ENCODE measurements at places on chromosomes 11 and 22.

- peak; percentile 5 for DNase-seq
Measured at GRCh38 chr11:79244241-79244772, 196.5 kb downstream of the TENM4 start.

DNA sequence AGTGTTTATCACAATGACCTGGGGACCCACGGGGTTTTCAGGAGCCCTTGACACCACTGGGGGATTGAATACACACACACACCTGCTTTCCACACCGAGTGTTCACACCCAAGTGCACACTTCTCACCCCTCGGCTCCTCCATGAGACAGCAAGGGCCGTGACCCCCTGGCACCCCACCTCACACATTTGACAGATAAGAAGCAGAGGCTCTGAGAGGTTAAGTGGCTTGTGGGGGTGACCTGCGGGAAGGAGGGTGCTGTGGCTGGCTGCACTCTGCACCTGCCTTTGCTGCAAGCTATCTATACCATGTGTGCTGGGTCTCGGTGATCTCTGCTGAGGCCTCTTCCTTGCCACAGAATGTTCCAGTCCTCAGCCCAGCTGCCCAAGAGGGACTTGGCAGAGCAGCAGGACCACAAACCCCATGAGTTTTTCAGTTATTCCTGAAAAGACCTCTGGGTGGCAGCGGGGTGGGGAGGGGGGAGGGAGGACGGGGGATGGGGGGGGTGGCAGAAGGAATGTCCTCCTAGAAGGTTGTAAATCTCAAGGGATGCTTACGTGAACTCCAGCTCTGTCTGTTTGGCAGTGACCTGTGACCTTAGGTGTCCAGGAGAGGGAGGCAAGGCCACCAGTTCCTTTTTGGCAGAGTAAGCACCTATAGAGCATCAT, 47.9 kb upstream of the RFPL3 start:
- DNase-seq = no peak

DNA sequence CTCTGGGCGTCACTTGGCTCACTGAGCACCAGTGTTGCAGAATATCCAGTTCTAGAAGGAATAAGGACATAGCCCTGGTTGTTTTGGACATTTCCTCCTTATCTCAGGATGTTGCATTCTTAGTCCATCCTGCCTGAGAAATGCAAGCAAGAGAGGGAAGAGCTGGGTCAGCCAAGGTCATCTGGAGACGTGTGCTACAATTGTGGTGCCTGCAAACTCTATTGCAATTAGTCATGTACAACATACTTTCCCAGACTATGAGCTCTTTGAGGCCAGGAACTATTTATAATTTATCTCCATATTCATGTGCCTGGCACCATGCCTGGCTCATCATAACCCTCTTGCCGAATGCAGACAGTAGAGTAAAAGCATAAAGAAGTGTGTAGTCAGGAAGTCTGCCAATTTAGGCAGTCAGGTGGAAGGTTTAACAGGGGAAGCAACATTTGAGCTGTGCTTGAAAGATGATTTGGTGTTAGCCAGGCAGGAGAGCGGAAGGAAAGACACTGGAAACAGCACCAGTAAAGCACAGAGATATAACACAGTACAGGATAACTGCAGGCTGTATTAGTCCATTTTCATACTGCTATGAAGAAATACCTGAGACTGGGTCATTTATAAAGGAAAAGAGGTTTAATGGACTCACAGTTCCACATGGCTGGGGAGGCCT, 129.4 kb upstream of the PAX6 start:
- DNase-seq = no peak

DNA sequence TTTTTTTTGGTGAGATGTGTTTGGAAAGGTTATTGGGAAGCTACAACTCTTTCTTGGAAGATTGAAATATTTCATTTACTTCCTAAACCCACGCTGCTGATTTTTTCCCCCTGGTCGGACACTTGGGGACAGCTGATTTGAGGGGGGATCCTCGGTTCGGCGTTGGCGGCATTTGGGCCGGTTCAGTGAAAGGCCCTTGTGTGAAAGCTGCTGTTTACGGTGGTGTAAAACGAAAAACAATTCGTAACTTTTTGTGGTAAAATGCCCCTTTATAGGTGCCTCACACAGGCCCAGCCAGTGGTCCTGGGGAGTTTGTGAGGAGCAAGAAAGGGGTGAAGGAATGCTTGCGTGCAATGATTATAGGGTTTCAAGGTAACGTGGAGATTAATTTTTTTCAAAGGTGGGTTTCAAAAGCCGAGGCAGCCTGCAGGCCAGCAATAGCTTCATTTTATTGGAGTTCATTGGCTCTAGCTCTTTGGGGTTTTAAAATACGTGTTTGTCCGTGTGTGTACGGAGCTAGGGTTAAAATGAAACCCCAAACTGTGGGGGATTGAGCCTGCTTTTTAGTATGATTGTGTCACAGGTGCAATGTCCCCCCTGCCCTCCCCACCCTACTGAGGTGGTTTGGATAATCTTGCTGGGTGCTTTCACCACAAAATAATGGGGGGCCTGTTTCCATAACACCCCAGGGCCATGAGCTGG, 77.2 kb upstream of the PPARA start:
- no peak for DNase-seq

GRCh38 chr11:46951864-46952263, 15.3 kb downstream of the CSTPP1 start:
- no peak for DNase-seq

DNA sequence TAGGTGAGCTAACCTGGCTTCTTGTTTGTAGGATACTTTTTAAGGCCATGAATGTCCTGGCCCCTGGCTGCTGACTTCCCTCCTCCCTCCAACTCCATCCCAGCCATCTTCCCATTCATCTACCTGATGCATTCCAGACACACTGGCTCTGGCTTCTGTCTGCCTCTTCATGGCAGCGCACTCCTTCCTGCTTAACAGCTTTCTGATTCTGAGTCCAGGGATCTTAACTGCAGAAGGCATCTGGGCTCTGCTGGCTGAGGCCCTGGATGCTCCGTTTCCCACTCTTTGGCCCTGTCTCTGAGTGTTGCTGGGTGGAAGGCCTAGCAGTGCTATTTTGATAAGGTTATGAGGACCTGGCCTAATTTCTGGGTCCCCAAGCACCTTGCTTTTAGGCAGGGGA, 1.8 kb upstream of the THY1 start:
- DNase-seq = no peak

DNA sequence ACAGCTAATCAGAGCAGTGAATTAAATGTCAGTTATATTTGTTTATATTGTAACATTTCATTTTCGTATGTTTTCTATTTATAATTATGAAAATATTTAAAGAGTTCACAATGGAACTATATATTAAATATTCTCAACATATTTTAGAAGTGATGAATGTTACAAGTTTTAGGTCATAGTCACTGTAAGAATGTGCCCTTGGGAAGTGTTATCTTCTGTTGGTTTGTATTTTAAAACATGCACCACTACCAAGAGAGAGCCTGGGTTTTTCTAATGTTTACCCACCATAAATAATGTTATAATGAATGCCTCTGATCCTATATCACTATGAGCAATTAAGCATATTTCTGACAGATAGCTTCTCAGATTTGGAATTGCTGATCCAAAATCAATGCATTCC, 171.0 kb downstream of the BCR start:
- no peak for DNase-seq

DNA sequence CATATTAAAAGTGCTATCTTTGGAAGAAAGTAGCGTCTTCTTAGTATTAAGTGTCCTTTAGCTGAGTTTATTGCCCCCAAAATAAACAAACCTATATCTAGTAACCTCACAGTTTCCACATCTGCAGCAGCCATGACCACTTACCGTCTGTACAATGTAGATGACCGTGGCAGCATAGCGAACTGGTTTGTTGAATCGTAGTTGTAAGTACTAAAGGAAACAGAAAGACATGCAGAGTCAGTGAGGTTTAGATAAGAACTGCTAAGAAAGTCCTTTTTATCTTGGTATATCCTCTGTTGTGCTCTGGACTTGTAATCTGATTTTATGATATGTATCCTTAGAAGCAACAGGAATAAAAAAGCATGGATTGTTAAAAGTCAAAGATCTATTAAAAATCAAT, 9.4 kb downstream of the SLC5A12 start:
- no peak for DNase-seq

DNA sequence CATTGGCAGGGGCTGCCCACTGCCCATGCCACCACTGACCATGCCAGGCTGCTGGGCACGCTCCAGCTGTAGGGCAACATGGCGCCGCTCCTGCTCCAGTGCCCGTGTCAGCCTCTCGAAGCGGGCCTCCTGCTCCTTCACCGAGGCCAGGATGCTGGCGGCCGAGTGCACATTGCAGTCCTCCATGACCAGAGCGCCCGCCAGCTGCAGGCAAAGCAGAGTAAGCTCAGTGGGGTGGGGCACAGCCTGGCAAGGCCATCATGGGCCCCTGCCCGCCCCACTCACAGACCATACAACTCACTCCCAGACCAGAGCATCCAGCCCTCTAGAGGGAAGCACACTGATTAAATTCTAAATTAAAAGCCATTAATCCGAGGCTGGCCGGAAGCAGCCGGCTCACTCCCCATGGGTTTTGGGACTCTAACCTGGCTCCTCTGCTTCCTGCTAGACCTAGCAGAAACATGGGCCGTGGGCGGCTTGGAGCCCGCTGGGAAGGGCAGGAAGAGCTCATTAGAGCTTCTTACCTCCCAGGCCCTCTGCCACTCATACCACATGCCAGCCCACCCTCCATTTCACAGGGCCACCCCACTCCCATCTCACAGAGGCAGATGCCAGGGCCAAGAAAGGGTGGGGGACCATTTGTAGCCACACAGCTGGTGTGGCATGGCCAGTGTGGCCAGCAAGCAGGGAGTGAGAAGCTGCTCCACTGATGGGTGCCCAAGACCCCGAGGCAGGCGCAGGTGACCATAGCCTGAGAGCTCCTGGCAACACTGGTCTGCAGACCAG, 25.8 kb downstream of the ARVCF start:
- no peak for DNase-seq

DNA sequence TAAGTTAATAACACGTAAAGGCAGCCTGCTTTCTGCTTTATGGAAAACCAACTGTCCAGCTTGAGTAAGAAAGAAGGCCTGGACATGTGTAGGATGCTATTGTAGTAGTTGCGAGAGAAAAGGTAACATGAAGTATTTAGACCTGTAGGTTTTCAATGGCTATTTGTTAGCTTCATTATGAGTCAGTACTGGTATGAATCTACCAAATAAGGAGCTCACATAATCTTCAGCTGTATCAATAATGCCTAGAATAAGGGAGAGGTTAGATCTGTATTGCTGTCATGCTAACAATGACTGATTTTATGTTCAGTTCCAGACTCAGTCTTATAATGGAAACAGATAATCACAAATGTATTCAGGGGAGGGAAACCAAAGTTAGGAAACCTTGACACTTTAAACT, 550.3 kb downstream of the CNTN5 start:
- DNase-seq = no peak

All from suppressor macrophage treated with lipopolysaccharide for 1 hour (primary cell).